IPS-NIHi11 (cell line): ENCODE measurements at places on chromosomes 12 and 14.

- no peak for DNase-seq
These were observed 107.3 kb downstream of the ZFP36L1 start for GRCh38 chr14:68685419-68686204.

GRCh38 chr12:89750389-89751351 is 42.0 kb upstream of the ATP2B1 start:
- no peak for DNase-seq

DNA sequence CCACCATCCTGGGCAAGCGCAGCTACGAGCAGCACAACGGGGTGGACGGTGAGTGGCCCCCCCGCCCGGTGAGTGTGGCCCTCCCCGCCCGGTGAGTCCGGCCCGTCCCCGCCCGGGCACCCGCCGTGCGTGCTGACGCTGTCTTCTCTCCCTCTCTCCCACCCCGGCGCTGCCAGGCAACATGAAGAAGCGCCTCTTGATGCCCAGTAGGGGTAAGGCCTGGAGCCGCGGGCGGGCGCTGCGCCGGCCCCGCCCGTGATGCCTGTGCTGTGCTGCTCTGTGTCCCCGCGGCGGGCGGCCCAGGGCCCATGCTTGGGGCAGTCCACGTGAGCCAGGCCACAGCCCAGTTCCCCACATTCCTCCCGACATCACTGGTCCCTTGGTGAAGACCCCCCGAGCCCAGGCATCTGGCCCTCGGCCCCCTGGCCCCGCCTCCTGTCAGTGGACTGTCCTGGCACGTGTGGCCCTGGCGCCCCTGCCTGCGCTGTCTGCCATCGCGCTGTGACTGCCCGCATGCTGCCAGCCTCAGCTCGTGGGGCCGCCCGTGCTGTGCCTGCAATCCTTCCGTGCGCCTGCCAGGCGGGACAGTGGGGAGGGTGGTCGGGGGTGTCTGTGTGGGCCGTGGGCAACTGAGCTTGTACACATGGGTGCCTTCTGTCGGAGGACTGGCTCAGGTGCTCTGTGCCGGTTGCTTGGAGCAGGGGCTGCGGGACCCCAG is 7.9 kb upstream of the CRIP2 start:
- DNase-seq: no peak

GRCh38 chr12:40215982-40216381 is 8.8 kb upstream of the LRRK2 start:
- no peak for DNase-seq

DNA sequence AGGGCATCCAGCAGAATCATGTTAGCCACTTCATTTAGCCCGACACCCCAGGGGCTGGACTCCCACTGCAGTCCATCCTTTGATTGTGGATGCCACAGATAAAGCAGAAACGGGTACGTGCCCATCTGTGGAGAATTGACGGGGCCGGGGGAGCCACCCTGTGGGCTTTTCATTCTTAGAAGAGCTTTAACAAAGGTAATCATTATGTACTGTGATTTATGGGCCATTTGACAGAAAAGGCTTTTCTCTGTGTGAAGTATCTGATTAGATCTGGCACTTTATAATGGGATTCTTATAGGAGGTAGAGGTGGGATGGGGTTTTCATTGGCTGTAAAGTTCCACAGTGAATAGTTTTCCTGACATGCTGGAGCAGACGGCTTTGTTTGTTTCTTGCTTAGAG is 40.4 kb downstream of the AACS start:
- no peak for DNase-seq

DNA sequence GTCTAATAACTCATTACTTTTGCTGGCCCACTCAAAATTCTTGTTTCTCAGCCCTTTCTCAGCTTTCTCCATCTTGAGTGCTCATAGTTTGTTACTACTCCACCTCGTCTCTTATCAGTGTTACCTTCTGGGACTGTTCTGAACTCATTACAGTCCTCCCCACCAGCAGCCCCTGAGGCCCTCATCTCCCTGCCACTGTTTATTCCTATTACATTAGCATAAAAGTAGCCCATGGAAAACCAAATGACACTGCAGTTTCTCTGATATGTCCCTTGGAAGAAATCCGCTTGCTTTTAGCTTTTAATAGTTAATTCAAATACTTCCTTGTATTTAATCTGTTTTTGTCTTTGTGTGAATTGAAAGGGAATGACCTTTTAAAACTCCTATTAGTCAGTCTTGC is 7.6 kb downstream of the AKAP6 start:
- no peak for DNase-seq

DNA sequence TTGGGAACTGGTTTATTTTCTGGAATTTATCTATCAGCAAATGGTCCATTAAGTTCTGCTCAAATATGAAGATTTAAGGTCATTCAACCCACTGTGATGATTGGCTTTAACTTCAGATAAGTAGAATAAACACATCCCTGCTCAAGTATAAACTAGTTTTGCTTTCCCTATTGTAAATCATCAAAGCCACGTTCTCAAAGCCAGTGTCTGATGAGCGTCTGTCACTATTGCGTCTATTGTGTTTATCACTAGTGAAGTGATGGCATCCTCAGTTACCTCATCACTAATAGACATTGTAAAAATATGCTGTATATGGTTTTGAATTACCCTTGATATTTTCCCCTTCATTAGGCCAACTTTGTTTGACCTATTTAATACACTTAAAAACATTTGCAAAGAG is 351.3 kb downstream of the BCAT1 start:
- DNase-seq: no peak

GRCh38 chr12:55173456-55173855 is 47.2 kb downstream of the OR9K2 start:
- no peak for DNase-seq
